ELF-1 (cell line): ENCODE measurements at places on chromosomes 11 and 22.
A peak's percentile ranks its signal among the peaks of the same experiment; 100 is the strongest.

DNA sequence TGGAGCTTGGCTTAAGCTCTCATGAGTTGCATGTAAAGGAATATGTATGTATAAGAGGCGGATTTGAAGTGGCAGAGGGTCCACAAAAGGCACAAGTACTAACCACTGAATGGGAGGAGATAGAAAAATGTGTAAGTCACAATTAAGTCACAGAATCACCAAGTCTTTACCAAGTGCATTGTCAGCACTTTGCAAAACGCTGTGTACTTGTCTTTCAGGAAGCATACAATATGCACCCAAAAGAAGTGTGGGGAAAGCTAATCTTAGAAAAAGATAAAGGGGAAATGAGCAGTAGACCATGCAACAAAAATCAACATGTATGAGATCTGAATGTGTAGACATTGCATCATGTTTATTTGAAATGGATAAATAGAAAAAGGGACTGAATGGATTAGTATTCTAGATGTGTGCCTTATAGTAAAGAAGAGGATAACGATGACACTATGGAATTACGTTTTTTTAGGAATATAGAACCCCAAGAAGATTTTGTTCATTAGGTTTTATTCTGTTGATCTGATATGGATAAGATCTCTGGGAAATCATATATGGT lies 4.5 kb downstream of the CNTF start:
- DNase-seq: no peak

DNA sequence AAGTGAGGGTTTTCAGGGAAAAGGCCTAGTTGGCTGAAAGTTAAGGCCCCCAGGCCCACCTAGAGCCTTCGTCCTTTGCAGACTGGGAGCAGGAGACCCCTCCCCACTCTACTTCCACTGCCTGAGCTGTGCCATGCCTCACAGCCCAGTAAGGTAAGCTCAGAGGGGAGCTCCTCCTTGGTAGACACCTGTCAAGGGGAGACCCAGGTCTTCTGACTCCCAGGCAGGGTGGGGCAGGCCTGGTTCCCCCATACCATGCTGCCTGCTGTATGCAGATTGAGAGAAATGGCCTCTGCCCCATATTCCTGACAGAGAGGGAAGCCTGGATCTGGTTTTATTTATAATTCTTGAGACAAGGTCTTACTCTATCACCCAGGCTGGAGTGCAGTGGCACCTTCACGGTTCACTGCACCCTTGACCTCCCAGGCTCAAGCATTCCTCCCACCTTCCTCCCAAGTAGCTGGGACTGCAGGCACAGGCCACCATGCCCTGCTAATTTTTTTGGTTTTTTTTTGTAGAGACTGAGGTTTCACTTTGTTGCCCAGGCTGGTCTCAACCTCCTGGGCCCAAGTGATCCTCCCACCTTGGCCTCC lies 697 bp downstream of the RAB36 start:
- no peak for DNase-seq

DNA sequence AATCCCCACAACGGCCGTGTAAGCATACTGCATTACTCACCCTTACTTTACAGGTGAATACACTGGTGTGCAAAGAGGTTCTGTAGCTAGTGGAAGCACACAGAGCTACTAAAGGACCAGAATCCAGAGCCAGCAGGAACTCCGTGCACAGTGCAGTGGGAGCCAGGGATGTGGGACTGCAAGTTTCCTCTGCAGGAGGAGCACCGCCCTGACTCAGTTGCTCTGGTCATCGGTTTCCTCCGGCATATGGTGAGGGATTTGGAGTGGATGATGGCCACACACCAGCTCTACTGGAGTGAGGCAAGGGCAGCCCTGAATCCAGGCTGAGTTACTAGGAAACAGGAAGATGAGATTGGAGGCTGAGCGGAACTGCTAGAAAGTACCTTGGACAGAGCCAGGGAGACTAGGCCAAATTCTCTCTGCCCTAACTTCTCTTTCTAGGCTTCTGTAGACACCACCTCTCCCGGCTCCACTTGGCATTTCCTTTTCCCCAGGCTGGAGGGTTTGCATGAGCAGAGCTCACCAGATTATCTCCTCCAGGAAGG lies 18.2 kb upstream of the C22orf42 start:
- DNase-seq: peak; percentile 9

GRCh38 chr11:44065161-44065661 lies 859 bp upstream of the ACCS start:
- DNase-seq: peak; percentile 64

GRCh38 chr11:59284773-59285129 lies 72.0 kb upstream of the MPEG1 start:
- DNase-seq: no peak

DNA sequence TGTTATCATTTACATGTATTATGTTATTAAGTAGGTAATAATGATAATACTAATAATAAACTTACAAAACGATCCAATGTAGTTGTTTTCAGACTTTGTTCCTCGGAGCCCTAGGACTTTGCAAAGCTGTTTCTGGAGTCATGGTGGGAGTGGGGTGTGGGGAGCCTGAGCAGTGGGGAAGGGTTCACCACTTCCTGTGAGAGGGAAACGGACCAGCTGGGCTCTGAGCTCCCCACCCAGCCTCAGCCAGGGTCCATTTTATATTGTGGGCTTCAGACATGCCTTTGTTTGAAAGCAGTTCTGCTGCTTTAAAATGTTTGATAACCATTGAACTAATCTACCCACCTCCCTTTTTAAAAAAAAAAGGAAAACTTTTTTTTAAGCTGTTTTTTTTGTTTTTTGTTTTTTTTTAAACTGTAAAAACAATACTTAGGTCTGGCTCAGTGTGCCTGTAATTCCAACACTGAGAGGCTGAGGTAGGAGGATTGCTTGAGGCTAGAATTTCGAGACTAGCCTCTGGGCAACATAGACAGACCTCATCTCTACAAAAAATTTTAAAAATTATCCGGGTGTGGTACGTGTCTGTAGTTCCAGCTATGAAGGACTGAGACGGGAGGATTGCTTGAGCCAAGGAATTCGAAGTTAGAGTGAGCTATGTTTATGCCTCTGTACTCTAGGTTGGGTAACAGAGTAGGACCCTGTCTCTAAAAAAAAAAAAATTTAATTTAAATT lies 7.0 kb downstream of the SERPING1 start:
- DNase-seq: no peak

DNA sequence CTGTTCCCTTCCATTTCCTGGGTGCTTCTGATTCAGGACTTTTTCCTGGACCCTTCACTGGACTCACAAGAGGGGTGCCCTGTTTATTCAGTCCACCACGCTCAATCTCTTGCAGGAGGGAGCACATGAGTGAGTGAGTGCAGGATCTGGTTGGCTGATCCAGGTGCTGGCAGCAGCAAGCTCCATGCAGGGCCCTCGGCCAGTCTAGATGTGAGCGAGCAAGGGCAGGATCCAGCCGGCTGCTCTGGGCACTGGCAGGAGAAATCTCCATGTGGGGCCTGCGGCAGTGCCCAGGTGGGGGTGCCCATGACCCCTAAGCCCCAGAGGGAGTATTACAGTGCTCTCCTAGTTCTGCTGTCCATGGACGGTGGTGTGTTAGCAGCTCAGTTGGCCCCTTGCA lies 11.5 kb upstream of the FOLR3 start:
- DNase-seq: no peak

- no peak for DNase-seq
Measured at GRCh38 chr11:5224538-5225479, 2.1 kb downstream of the HBB start.

GRCh38 chr22:38870312-38870741 lies 1.7 kb downstream of the CBX6 start:
- DNase-seq: peak; percentile 85

- no peak for DNase-seq
Measured at GRCh38 chr11:133515107-133515506, 17.2 kb downstream of the OPCML start.

GRCh38 chr11:35911013-35911412 lies 32.8 kb upstream of the LDLRAD3 start:
- no peak for DNase-seq

GRCh38 chr11:76234416-76235232 lies 28.3 kb upstream of the WNT11 start:
- peak; percentile 52 for DNase-seq

DNA sequence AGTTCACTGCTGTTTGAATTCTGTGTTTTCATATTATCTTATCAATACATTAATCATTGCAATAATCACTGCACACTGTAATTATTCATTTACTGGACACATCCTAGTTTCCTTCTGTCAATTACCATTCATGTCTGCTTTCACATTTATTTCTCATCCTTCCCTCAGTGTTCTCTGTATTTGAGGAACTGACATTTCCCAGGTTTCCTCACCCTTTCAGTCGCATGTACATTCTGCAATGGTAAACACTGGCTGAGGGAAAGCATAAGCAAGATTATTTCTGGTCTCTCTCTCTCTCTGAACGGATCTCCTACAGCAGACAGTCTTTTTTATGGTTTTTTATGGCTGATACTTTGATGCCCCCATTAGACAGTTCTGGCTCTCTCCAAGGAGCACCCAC lies 4.2 kb upstream of the HBD start:
- DNase-seq: no peak

DNA sequence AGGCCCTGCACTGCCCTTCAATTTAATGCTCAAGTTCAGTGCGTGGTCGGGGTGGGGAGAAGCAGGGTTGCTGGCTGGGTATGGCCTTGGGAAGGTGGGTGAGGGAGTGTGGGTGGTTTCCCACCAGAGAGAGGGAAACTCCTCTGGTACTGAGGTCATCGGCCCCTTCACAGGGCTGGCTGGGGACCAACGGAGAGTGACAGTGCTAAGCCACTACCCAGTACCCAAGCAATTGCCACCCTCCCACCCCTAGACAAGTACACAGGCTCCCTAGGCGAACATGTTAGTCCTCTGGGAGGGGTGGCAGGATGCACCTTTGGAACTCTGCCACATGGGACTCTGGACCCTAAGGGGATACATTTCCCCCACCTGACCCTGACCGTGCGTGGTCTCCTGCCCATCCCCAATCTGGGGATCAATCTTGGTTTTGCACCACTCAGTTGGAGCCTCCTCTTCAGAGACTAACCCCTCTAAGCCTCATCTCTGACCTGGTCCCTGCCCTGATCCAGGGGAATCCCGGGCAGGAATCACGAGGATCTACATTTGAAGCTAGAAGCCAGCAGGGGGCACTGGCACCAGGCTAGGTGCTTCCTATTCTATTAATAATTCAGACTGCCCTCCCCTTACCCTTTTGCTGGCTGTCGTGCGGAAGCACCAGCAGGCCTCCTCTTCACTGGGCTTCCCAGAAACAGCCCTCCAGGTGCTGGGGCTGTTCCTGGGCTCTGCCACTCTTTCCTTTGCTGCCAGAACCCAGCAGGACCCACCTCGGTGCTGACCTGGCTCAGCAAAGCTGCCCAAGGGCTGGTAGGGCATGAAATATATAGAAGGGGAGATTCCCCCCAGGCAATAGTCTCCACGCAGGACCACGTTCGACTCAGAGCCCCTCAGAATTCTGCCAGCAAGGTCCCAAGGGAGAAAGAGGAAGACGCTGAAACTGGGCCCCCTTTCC lies 377.7 kb downstream of the TENM4 start:
- peak; percentile 52 for DNase-seq

DNA sequence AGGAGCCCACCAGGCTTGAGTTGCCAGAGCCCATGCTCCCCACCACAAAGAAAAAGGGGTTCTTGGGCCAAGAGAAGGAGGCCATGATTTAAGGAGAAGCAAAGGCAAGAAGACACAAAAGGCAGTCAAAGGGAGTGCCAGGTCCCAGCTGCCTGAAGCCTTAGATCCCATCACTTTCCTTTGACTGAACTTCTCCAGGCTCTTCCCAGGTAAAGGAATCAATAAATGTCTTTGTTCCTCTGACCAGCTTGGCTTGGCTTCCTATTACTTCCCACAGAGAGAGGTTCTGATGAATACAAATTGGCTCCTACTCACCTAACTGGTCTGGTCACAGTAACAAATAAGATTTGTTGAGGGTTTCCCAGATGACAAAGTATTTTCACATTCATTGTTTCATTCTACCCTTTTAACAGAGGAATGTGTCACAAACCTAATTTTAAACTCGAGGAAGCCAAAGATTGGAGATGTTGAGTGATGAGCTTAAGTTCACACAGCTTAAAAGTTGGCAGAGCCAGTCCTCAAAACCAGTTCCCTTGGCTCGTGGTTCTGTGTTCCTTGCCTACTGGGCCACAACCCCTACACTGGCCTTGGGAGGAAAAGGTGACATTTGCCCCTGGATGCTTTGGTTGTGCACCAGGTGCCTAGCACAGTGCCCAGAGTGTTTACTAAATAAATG lies 96.4 kb upstream of the SESN3 start:
- DNase-seq: peak; percentile 53

DNA sequence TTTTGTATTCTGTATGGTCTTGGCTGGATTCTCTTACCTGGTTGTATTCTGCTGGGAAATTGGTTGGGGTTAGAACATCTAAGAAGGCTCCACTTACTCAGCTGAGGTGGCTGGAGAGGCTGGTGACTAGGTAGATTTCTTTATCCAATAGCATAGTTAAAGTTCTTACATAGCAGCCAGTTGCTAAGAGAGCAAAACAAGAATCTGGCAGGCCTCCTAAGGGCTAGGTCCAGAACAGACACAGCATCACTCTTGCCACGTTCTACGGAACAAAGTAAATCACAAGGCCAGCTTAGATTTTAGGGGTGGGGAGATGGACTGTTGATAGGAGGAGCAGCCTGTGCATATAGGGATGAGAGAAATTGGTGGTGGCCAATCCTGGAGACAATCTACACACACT lies 141.3 kb upstream of the CCDC90B start:
- DNase-seq: no peak

GRCh38 chr22:37211075-37211865 lies 1.0 kb downstream of the SSTR3 start:
- no peak for DNase-seq
